Omental fat pad (tissue), 4 donors: ENCODE measurements at places on chromosomes 3 and 15.

GRCh38 chr3:97138914-97139541, 324.6 kb downstream of the EPHA6 start:
- DNase-seq, result no peak

GRCh38 chr15:72585025-72585424, 69.5 kb upstream of the GOLGA6B start:
- no peak for DNase-seq

- no peak for DNase-seq
These were observed 481.4 kb upstream of the ALCAM start for GRCh38 chr3:104885214-104885814.

GRCh38 chr15:26651909-26652308, 121.0 kb downstream of the GABRB3 start:
- no peak for DNase-seq

GRCh38 chr3:66656609-66657008, 155.8 kb upstream of the LRIG1 start:
- no peak for DNase-seq
